Cerebellum (tissue), 4 donors: ENCODE measurements at places on chromosomes 3 and 15. TPM values are rescaled to one million over a fixed set of nuclear protein-coding genes. Genes with fewer than 3 reads are reported as not detected.
A peak's percentile ranks its signal among the peaks of the same experiment; 100 is the strongest.

DNA sequence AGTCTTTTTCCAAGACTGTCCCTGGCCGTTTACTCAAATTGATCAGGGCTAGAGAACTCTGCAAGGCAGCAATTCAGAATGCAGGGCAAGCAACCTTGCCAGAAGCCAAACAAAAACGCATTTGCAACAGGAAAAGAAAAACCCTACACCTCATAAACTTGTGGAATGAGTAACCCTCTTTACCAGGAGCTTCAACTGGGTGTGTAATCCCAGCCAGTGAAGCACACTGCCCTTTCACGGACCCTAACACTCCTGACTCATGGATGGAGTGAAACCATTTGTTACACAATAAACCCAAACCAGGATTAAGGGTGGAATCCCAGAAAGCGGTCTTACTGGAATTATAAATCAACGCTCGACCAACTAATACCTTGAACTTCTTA is 14.8 kb upstream of the LDHAL6B start:
- no peak for DNase-seq

Gene CA12
- 39.9 TPM for total RNA-seq

DNA sequence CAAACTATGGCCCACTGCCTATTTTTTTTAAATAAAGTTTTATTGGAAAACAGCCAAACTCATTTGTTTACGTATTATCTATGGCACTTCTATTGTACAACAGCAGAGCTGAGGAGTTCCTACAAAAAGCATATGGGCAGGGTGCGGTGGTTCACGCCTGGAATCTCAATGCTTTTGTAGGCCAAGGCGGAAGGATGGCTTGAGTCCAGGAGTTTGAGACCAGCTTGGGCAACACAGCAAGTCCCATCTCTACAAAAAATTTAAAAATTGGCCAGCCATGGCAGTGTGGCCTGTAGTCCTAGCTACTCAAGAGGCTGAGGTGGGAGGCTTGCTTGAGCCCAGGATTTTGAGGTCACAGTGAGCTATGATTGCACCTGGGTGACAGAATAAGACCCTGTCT is 142.3 kb downstream of the RORA start:
- DNase-seq = peak; percentile 31

Gene SERINC4
- not detected for total RNA-seq

DNA sequence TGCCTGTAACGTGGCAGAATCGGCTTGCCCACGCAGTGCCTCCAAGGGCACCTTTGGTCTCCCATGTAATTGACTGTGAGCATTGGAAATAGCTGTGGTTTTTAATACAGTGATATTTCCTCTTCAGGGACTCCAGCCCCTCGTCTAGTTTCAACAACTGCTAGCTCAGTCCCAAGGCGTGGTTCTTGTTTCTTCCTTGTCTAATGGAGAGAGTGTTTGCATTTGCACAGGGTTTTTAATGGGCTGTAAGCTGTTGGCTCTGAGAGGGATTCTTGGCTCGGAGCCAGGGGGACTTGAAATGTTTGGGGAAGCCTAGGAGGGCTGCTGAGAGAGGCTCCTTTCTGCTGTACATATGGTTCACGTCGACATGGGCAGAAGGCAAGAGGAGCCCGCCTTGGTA is 86.2 kb downstream of the THSD4 start:
- no peak for DNase-seq

Gene SELENOT
- total RNA-seq = 77.0 TPM

GRCh38 chr15:72207558-72208085 is 10.0 kb upstream of the GRAMD2A start:
- no peak for DNase-seq
